ENCODE measurements at places on chromosomes 5 and 9.

DNA sequence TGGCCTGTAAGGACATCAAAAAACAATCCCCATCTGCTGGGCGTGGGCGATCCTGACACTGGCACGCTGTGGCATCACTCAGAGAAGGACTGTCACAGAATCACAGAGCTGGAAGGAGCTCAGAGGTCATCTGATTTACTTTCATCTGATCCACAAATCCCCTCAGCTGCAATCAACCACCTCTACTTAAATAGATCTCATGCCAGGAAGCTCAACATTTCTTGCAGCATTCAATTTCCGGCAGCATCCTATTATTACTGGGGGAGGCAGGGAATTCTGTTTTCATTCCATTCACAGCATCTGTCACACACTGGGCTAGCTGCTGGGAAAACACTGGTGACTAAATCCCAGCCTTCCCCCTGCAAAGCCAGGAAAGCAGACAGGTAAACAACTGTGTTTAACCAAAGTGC lies 38.3 kb downstream of the RETREG1 start:
- no peak for DNase-seq

DNA sequence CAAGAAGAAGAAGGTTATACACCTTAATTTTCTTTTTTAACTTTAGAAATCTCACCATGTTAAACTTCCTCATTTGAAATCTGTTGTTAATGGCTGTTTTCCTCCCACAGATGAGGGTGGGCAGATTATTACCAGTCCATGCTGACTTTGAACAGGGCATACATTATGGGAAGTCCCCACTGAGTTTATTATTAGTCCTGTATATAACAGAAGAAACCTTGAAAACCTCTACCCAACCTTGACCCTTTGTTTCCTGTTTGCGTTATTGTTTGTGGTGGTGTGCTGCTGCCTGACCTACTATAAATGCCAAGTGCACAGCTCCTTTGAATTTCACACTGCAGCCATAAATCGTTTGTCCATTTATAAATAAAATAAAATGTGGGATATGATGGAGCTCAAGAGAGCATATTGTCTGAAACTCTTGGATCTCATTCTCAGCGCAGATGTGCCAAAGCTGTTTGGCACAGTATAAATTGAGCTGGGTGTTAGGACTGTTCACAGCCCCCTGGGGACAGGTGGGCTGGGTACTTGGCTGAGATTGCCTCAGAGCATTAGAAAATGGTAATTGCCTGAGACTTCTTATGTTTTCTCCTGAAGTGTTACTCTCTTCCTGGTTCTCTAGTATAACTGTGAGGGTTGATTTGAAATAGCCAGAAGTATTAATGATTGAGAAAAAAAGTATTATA lies 139.6 kb downstream of the SPATA31D1 start:
- DNase-seq: no peak

DNA sequence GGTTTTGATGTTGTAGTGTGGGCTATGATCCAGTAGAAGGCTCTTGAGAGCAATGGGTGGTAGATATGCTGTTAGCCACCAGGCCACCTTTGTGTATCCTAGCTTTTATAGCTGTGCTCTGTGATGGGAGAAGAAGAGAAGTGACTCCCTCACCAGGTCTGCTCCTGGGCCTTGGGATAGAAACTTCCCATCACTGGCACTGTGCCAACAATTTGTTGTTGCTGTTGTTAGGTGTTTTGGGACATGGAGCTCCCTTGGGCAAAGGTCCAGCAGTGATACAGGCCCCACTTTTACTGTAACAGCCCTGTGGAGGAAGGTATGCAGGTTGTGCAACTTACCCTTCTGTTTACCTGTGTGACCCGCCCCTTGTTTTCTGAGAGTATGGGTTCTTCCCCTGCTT lies 570.9 kb upstream of the GRIN3A start:
- no peak for DNase-seq

DNA sequence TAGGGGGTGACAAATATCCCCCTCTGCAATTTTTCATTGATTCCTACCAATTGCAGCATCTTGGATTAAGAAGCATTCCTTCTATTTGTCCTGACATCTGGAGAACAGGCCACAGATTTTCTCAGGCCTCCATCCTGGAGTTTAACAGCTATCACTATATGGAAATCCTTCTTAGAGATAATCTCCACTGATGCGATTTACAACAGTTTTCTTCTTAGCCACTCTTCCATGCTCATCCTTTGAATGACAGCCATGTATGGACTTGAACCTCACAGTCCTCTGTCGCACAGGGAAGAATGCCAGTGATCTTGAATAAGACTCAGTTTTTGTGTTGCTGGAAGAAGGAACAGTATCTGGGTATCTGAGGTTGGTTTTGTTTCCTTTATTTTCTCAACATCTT lies 73.2 kb downstream of the PGM5 start:
- no peak for DNase-seq

All from naive thymus-derived CD8-positive, alpha-beta T cell (primary cell).